ENCODE measurements at places on chromosomes 12 and 14.

GRCh38 chr14:50123062-50123461 lies 6.7 kb upstream of the VCPKMT start:
- no peak for DNase-seq

DNA sequence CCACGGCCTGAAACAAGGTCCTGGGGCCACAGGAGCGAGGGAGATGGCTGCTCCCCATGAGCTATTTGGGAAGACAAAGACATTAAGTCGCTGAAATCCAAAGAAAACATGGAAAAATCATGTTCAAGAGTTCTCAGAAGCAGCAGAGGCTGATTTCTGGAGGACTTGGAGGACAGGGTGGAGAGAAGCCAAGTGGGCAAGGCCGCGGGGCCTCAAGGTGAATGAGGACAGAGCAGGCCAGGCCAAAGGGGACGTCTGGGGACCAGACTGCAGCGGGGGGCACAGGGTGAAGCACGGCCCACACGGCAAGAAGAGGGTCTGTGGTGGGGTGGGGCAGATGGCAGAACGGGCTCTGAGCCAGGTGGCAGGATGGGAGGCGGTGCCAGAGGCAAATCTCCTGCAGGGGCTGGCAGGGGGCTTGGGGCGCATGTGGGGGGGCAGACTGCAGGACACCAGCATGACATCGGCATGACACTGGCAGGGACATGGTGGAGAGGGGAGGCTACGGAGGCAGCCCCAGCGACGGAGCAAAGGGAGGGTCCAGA lies 48.9 kb downstream of the RNF34 start:
- DNase-seq: no peak

DNA sequence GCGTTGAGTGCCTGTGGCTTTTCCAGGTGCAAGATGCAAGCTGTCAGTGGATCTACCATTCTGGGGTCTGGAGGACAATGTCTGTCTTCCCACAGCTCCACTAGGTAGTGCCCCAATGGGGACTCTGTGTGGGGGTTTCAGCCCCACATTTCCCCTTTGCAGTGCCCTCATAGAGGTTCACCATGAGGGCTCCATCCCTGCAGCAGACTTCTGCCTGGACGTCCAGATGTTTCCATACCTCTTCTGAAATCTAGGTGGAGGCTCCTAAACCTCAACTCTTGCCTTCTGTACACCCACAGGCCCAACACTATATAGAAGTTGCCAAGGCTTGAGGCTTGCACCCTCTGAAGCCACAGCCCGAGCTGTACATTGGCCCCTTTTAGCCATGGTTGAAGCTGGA lies 52.9 kb downstream of the PRKCH start:
- DNase-seq: no peak

GRCh38 chr14:80714474-80714873 lies 227.1 kb downstream of the CEP128 start:
- no peak for DNase-seq

DNA sequence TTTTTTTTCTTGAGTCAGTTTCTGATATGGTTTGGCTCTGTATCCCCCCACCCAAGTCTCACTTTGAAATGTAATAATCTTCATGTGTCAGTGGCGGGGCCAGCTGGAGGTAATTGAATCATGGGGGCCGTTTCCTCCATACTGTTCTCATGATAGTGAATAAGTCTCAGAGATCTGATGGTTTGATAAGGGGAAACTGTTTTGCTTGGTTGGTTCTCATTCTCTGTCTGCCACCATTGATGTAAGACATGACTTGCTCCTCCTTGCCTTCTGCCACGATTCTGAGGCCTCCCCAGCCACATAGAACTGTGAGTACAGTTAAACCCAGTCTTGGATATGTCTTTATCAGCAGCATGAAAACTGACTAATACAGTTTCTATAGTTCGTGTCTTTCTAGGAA lies 42.9 kb downstream of the WNK1 start:
- no peak for DNase-seq

DNA sequence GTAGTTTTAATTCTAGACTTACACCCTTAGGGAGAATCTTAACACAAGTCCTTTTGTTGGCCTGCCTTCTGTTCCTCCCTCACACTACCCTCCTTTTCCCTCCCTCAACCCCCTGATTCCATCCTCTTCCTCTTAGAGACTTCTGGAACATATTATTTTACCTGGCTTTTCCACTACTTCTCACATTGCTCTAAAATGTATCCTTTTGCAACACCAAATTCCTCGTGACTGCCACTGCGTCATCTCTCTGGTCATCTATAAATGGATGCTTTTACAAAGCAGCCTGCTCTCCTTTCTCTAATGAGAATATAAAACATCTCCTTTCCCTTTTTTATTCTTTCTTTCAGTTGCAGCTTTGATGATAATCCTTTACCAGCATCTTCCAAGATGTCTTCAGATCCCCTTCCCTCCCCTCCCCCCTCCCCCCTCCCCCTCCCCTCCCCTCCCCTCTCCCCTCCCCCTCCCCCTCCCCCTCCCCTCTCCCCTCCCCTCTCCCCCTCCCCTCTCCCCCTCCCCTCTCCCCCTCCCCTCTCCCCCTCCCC lies 93.6 kb downstream of the DIP2B start:
- DNase-seq: no peak

- DNase-seq: no peak
These were observed 22.4 kb downstream of the PALS1 start for GRCh38 chr14:67263499-67264149.

DNA sequence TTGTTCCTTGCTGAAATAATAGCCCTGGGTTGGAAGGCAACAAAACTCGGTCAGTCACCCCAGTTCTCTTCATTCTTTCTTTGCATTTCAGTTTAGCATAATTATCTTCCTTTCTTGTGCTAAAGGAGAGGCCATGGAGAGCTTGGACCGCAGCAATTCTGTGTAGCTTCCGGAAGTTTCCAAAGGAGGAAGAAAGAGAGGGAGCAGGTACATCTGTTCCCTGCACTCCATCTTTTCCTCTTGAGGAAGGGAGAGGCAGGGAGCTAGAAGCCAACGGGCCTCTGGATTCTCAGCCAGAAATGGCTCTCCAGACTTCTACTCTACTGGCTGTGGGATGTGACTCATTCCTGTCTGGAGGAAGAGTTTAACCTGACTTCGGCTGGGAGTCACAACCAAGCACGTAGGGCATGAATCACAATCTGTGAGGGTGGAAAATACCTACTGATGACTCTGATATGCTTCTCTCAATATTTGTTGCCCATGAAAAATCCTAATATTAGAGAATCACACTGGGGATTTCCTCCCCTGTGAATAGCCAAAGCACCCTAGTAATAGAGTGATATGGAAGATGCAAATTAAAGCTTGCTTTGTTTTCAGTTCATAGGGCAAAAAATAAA lies 17.0 kb downstream of the ANO6 start:
- DNase-seq: peak; percentile 89

DNA sequence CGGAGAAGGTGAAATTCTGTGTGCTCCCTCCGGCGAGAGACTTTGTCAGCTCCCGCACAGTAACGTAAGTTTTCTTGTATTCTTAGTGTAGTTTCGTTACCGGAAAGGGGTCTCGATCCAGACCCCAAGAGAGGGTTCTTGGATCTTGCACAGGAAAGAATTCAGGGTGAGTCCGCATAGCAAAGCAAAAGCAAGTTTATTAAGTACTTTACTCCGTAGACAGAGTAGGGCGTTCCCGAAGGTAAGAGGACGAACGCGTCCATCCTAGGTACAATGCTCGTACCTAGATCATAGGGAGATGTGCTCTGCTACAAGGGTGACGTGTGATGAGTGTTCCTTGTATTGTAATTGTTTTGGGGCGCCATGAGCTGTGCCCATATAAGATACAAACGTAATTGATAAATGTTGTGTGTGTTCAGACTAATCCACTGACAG lies 293 bp downstream of the IFI27L1 start:
- DNase-seq: no peak

GRCh38 chr14:92719421-92719820 lies 29.0 kb downstream of the LGMN start:
- DNase-seq: no peak

GRCh38 chr12:3965046-3965445 lies 91.8 kb upstream of the PARP11 start:
- no peak for DNase-seq

DNA sequence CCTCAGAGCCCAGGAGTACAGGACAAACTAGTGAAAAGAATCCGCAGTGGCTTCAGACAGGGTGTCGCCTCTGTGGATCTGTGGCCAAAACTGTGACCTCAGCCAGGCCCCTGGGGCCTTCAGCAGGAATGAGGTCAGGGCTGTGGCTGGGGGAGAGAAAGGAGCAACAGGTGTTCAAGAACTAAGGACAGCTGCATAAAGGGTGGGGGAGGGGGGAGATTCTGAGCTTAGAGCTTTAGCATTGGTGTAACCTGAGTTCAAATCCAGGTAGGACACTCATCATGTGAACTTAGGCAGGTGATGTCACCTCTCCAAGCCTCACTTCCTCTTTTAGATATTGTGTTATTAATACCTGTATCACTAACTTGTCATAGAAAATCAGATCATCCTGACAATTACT lies 40.9 kb upstream of the CORO1C start:
- no peak for DNase-seq

GRCh38 chr12:111788178-111788654 lies 21.5 kb downstream of the ALDH2 start:
- no peak for DNase-seq

- DNase-seq: no peak
These were observed 974.7 kb downstream of the NRXN3 start for GRCh38 chr14:79144896-79145295.

GRCh38 chr14:44945264-44945663 lies 16.5 kb downstream of the KLHL28 start:
- no peak for DNase-seq

GRCh38 chr14:23319746-23320583 lies 1.3 kb upstream of the PABPN1 start:
- no peak for DNase-seq

DNA sequence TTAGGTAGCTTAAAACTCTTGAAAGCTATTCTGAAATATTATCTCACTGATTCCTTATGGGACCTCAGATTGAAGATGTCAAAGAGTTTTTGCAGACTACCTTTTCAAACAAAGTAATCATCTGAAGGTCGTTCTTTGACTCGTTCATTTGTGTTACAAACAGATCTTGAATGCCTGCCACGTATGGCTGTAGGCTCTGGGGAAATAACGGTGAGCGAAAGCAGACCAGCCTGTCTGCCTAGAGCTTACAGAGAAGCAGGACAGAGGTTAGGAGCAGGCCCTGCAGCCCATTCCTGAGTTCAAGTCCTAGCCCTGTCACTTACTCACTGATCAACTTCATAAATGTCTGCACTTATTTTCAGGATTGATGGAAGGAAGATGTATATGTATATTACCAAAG lies 83.6 kb downstream of the FLRT2 start:
- DNase-seq: no peak

DNA sequence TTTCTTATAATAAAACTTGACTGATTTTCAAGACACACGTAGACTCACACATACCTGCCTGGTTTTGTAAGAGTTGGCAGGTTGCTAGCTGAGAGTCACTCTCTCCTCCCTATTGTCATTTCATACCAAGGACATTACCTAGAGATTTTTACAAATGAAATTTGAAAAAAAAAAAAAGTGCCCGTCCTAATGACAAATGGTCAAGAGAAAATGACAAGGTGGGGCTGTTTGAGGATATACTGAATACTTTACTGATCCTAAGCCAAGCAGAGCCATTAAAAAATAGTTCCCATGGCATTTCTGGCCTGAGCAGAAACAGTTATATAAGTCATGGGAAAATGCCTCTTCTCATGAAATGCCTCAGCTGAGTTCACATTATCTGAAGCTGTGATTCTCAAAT lies 150.2 kb downstream of the DYRK2 start:
- no peak for DNase-seq

DNA sequence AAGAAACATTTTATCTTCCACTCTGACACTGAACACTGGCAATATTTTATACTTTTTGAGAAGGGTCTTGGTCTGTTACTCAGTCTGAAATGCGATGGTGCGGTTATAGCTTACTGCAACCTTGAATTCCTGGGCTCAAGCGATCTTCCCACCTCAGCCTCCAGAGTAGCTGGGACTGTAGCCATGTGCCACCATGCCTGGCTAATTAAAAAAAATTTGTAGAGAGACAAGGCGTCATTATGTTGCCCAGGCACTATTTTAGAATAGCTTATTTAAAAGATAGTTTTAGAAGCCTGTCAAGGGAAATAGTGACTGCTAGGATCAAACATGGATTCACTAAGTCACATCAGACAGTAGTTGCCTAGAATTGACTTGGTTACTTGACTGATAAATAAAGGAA lies 5.9 kb downstream of the ERC1 start:
- DNase-seq: no peak

DNA sequence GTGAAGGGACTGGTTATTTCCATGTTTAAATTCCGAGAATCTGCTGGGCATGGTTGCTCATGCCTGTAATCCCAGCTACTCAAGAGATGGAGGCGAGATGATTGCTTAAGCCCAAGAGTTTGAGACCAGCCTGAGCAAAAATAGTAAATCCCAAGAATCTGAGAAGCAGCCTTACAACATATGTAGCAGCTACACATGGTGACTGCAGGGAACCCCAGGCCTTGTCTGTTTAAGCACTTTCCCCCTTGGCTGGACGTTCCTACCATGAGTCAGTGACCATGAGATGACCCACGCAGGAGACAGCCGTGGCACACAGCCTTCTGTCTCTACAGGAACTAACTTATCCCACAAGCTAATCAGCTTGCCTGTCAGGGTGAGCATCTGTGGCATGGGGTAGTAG lies 5.5 kb upstream of the SLC24A4 start:
- no peak for DNase-seq

DNA sequence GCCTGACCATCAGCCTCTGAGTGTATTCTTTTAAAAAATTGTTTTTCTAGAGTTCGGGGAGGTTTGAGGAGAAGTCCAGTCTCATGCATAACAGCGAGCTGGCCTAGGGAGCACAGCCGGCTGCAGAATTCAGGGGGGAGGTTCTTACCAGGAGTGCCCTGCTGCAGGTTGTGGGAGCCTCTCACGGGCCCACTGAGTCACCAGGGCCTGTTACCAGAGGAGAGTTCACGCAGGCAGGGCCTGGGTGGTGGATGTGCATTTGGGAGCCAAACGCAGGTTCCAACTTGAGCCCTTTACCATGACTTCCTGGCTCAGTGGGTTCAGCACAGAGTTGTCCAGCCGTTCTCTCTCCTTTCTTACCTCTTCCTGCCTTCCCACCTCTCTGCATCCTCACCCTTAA lies 14.4 kb downstream of the CD9 start:
- no peak for DNase-seq

- no peak for DNase-seq
These were observed 7.4 kb downstream of the GLRX5 start for GRCh38 chr14:95541932-95542930.

DNA sequence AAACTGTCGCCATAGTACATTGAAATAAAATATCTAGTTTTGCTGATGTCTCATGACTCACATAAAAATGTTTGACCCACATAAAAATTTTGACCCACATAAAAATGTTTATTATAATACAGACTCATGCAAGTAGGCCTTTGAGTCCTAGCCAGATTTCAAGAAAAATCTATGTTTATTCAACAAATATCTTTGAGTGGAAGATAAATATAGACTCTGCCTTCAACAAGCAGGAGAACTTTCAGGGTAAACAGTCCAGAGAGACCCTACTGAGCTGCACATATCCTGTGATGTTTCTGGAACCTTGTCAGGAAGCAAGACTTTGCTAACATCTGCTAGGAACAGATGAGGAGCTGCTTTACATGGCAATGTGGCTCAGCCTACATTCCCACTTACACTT lies 283.1 kb downstream of the MDGA2 start:
- DNase-seq: no peak
